ENCODE measurements at places on chromosomes 3 and 15.

GRCh38 chr3:188002626-188003138 lies 151.3 kb upstream of the LPP start:
- DNase-seq, result no peak

DNA sequence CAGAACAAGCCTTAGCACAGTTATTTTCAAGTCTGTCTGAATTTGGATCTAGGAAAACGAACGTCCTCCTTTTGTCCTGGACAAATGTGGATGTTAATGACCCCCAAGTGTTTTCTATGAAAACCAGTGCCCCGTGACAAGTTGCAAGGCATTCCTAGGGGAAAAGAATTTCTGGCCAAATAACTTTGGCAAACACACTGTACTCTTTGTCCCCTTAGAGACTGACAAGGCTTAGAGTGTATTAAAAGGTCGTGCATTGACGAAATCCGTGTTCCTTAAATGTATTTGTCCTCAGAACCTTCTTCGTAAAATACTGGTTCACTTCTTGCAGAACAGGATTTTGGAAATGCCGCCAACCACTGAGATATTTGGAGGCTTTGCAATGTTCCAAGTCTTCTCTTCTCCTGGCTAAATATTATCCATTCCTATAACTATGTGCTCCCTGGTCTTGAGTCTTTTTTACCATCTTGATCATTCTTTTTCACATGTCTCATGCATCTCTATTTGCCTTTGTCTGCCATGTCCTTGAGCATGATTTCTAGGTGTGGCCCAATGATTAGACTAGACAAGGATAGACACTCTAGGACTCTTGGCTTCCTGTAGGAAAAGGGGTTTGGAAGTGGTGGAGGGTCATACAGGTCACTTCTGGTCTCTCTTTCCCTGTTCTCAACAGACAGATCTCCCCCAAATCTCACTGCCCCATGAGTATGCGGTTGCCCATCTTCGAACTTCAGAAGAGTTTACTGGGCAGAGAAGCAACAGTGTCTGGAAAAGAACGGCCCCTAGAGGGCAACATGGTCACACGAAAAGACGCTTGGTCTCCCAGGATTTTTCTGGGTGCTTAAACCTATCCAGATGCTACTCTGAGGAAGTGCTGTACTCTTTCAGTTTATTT lies 117.5 kb downstream of the EDEM1 start:
- no peak for DNase-seq

DNA sequence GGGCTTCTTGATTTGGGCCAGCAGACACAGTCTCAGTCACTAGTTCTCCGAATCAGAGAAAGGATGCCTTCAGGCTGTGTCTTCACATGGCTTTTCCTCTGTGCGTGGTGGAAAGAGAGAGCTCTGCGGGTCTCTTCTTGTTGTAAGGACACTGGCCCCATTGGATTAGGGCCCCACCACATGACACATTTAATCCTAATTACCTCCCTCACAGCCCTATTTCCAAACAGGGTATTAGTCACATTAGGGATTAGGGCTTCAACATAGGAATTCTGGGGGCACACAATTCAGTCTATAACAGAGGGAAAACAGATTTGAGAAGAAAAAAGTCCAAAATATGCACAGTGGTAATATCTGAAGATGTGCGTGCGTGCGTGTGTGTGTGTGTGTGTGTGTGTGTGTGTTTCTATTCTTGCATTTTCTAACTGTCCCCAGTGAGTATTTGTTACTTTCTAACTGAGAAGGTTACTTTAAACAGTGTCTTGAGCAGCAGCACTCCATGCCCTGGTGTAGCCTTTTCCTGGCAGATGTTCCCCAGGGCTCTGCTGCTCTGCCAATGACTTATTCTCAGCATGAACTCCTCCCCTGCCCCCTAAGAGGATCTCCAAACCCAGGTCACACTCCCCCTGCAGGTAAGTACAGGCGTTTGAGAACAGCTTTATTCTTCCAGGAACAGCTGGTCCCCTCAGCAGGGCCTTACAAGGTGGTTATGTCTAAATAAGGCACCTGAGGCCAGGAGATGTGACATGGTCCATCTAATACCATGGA lies 72.9 kb downstream of the RPL39L start:
- no peak for DNase-seq

- no peak for DNase-seq
These were observed 902.5 kb downstream of the ZPLD1 start for GRCh38 chr3:103337179-103337845.

DNA sequence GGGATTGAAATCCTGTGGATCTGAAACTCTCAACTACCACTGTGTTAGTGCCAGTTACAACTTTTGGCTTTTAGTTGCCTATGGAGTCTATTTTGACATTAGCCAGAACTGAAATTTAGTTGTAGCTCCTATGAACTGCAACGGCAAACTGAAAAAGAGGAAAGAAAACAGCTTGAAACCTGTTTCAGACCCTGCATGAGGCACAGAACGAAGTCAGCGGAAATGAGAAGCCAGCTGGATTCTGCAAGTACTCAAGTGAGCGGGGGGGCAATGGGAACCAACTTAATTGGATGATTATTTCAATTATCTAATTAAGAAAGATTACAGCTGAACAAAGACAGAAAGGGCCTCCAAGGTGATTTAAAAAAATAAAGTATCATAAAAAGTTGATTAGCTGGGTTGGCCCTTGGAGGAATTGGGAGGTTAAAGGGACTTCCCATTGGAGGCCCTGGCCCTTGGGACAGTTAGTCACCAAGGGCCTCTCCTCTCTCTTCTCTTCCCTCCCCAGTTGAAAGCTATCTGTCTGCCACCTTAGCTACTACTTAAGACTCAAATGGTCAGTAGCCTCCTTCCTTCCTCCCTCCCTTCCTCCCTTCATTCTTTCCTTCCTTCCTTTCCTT lies 352.1 kb downstream of the SHQ1 start:
- DNase-seq, result no peak

DNA sequence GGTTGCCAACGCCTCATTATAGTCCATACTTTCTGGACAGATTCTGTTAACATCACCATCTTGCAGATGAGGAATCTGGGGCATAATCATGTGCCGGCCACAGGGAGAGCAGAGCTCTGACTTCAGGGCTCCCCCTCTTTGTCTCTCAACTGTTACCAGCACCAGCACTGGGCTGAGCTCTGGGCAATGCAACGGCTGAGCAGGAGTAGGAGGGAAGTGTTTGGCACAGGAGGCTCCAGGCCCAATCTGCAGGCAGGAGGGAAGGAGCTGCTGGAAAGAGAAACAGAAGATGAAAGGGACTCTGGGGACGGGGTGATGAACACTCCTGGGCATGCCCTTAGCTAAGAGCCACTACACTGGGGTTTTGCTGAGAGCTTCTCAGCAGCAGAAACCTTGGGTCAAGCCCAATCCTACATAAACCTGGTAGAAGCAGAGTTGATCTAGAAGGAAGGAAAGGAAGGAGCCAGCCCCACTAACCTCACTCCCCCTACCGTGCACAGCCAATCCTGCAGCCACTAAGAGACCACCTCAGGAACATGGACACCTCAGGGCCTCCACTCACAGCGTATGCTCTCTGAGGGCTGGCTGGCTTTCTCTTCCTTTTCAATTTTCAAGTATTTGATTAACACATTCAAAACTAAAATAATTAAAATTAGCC lies 73.1 kb upstream of the SPATA12 start:
- DNase-seq, result no peak

GRCh38 chr3:101065962-101066361 lies 72.7 kb upstream of the ABI3BP start:
- no peak for DNase-seq

DNA sequence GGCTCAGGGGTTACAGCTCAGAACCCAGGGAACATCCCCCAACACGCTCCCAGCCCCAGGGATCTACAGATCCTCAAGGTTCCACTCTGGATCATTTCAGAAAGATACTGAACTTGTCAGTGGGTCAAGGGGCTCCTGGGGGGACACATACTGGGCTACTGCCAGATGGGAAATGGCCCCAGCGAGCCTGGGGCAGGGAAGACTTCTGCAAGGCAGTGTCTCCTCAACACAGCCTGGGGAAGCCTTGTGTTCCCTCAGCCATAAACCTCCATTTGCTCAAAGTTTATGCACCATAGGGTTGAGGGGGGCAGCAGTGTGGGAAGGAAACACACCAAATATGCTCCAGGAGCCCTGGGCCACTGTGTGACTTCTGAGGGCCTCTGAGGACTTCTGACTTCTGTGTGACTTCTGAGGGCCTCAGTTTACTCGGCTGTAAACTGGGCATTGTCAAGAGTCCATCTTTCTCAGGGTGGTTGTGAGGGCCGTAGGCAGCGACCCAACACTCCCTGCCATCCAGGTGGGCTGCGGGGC lies 58.4 kb downstream of the IQSEC1 start:
- no peak for DNase-seq

- DNase-seq, result no peak
These were observed 21.3 kb downstream of the KIF9 start for GRCh38 chr3:47261301-47261700.

DNA sequence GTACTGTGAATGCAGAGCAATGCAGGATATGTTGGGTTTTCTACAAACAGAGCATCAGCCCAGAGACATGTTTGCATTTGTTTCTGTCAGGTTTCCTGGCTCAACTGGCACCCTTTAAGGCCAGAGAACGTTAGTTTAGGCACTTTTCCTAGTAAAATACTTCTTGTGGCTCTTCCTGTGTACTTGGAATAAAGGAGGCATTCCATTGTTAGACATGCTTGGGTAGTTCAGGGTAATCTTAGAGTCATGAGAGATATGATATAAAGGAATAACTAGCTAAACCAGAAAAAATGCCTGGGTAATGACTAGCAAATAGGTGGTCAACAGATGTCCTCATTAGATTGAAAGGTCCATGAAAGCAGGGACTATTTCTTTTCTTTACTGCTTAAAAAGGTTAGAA lies 60.4 kb upstream of the RBM5 start:
- no peak for DNase-seq

DNA sequence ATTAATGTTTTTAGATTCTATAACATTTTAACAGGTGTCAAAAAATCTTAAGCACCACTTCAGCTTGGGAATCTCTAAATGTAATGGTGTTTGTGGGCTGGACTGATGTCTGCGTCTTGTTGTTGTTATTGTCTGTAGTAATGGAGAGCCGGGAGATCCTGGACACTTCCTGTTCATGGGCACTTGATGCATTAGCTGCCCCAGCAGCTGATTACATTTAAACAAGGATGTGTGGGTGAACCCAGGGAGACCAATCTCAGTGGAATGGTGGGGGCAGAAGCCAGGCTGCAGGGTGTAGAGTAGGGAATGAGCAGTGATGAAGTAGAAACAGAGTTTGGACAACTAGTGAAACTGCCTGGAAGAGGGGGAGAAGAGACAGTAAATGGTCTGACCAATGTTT lies 7.8 kb downstream of the CCR5AS start:
- DNase-seq, result no peak

DNA sequence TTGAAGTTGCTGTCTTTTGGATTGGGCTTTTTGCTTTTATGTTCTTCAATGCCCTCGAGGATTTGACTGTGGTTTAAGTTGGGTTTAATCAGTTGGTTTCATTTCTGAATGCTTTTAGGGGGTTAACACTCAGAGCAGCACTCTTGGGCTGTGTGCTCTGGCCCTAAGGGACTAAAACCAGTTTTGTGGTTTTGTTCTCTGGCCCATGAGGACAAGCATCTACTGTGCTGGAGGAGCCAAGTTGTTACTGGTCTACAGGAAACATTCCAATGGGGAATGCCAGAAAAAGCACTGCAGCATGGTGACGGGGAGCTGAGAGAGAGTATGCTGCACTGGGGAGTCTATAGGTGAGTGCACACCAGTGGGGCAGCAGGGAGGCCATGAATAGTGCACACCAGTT lies 596.9 kb downstream of the ZBBX start:
- DNase-seq, result no peak
